ENCODE measurements at places on chromosomes 3 and 15.

DNA sequence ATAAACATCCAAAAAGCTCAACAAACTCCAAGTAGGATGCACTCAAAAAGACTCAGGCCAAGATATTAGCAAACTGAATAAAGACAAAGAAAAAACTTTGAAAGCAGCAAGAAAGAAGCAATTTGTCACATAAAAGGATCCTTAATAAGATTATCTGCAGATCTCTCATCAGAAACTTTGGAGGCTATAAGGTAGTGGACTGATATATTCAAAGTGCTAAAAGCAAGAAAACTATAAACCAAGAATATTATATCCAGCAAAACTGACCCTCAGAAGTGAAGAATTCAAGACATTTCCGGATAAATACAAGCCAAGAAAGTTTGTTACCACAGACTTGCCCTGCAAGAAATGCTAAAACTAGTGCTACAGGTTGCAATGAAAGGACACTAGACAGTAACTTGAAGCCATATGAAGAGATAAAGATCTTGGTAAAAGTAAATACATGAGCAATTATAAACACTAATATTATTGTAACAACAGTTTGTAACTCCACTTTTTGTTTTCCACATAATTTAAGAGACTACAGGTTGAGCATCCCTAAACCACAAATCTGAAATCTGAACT lies 23.6 kb downstream of the C3orf33 start:
- no peaks in the 10 kb centered on the region for H3K27me3 ChIP-seq
- no peaks in the 10 kb centered on the region for H3K4me1 ChIP-seq
- no peak overlapping the region for H3K4me3 ChIP-seq
- no peak for DNase-seq
- no peaks in the 10 kb centered on the region for H3K36me3 ChIP-seq
- H3K27ac ChIP-seq = no peak overlapping the region

GRCh38 chr3:117165601-117166051 lies 456.0 kb downstream of the TUSC7 start:
- H3K4me3 ChIP-seq = no peak overlapping the region
- H3K36me3 ChIP-seq = no peaks in the 10 kb centered on the region
- H3K4me1 ChIP-seq = no peaks in the 10 kb centered on the region

DNA sequence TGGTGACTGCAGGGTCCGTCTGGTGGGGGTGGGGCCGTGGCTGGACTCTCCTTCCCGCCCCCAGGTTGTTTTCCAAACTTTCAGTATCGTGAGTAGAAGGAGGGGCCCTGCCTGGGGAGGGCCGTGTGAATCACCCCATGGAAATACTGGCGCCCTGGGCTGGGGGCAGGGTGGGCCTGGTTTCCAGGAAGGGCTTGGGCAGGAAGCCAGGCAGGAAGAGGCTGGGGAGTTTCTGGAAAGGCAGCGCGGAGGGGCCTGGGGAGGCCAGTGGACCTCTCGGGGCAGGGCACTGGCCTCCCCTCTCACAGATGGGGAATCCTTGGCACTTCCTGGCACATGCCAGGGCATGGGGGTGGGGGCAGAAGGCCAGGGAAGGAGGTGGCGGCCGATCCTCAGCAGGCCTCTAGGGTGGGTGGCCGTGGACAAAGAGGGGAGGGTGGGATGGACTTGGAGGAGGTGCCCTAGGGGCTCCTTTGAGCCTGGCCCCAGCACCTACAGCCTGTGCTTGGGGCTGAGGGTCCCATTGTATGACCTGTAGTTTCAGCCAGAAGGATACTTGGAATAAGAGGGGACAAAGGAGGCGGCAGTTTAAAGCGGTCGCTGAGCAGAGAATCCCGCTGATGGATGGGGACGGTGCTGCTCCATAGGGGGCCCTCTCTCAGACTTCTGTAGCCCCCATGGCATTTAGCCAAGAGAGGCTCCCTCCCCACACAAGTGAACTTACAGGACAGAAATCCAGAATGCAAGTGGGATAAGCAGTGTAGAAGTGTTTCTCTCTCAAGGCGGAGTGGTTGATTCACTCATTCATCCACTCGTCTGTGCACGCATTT lies 56.5 kb upstream of the GATA2 start:
- peak; percentile 80 for DNase-seq
- H3K4me3 ChIP-seq = no peak overlapping the region
- H3K27me3 ChIP-seq = no peaks in the 10 kb centered on the region
- H3K4me1 ChIP-seq = peaks cover 17% of the 10 kb centered on the region
- H3K36me3 ChIP-seq = no peaks in the 10 kb centered on the region
- peak overlapping the region; percentile 59 for H3K27ac ChIP-seq

DNA sequence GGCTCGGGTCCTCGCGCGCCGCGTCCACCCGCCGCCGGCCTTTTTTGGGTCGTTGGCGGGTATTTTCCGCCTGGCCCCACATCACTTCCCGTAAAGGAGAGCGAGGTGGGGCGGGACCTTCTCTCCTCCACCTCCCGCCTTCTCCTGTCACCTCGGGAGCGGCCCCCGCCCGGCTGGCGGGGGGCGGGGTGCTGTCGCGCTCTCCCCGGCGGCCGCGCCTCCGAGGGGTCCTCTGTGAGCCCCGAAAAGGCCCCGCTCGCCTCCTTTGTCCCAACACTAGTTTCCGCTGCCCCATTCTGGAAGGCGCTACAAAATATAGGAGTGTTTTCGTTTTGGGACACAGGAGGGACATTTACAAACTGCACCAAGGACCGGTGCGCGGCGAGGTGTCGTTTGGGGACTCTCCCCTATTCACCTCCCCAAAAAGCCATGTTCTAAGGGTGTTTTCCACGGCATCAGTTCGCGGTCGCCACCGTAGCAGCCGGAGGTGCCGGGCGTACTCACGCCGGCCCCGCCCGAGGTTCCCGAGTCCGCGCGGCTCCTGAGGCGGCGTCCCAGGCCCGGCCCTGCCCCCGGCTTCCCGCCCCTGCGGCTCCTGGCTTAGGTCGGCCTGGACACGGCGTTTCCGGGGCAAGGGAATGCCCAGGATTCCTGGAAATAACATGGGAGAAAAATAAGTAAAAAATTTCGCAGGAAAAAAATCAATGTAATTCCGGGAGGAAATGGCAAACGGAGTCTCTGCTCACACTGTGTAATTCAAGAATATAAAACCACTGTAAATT lies at the start of gene RAB27A:
Gene RAB27A (minus strand): TSS at position 68 of the 782 bp plus-strand sequence. CDS start 54,879 bp downstream, outside the sequence.
- no peaks in the 10 kb centered on the region for H3K4me1 ChIP-seq
- H3K36me3 ChIP-seq = no peaks in the 10 kb centered on the region
- H3K27me3 ChIP-seq = no peaks in the 10 kb centered on the region
- peak within 1 kb of the TSS; percentile 57 for H3K27ac ChIP-seq
- H3K4me3 ChIP-seq = peak within 1 kb of the TSS; percentile 61

DNA sequence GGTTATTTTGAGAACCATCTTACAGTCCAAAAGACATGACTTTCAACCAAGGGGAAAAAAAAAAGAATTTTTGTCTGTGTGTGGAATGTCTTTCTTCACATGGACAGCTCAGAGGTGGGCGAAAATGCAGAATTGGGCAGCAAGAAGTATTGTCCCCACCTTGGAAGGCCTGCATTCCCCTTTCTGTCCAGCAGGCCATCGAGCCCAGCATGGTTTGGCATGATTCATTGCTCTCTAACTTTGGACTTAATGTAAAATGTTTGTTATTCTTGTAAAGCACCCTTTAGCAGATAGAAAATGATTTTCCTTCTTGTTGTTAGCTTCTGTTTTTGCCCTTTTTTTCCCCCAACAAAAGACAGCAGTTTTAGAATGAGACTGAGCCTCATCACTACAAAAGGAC lies 12.4 kb downstream of the MYO1E start:
- H3K27ac ChIP-seq = no peak overlapping the region
- peaks cover 10% of the 10 kb centered on the region for H3K4me1 ChIP-seq
- H3K36me3 ChIP-seq = peaks cover 61% of the 10 kb centered on the region

GRCh38 chr15:94130504-94130903 lies 100.9 kb upstream of the MCTP2 start:
- H3K4me3 ChIP-seq = no peak overlapping the region
- DNase-seq = no peak
- H3K36me3 ChIP-seq = no peaks in the 10 kb centered on the region
- H3K27ac ChIP-seq = no peak overlapping the region

DNA sequence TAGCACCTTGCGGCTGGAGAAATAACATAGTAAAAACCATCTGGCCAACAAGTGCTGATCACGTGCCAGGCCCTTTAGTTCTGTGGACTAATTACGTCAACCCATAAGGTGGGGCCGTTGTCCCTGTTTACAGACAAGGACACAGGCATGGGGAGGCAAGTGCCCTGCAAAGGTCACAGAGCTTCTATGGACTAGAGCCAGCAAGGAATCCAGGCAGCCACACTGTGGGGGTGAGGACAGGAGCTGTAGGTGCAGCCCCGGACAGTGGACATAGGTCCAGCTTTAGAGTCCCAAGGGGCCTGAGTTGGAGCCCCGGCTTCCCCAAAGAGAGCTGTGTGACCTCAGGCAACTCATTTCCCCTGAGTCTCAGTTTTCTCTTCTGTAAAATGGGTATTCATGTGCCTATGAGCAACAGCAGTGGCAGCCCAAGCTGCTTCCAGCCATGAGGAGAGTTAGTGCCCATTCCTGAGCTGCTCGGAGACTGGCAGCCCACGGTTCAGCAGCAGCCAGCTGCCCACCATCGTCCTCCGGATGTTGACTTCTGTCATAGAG lies 13.9 kb downstream of the CHST13 start:
- no peak overlapping the region for H3K27ac ChIP-seq
- DNase-seq = peak; percentile 34
- peaks cover 7% of the 10 kb centered on the region for H3K4me1 ChIP-seq
- H3K4me3 ChIP-seq = no peak overlapping the region

- no peak overlapping the region for H3K4me3 ChIP-seq
- H3K36me3 ChIP-seq = no peaks in the 10 kb centered on the region
- no peak overlapping the region for H3K27ac ChIP-seq
Observed at GRCh38 chr3:104359546-104359945, 1007.2 kb upstream of the ALCAM start.

All from RWPE2 (cell line).